ENCODE measurements at places on chromosomes 4 and X.

- DNase-seq: no peak
Observed at GRCh38 chr4:117001077-117001476, 84.3 kb downstream of the TRAM1L1 start.

DNA sequence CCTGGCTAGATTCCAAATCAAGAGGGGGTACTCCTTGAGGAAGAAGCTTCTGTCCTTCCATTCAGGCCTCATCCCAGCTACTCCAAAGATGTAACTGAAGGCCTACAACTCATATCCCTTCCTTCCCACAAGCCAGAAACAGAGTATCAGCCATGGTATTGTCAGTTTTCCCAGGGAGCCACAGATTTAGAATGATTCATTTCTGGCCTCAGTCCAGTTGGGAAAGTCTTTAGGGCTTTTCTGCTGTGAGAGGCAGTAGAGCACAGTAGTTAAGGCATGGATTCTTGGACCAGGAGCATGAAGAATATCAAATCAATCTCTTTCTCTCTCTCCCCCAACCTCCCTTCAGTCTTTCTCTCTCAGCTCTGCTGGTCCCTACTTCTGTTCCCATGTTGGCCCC is 505.0 kb downstream of the BCOR start:
- DNase-seq: no peak

DNA sequence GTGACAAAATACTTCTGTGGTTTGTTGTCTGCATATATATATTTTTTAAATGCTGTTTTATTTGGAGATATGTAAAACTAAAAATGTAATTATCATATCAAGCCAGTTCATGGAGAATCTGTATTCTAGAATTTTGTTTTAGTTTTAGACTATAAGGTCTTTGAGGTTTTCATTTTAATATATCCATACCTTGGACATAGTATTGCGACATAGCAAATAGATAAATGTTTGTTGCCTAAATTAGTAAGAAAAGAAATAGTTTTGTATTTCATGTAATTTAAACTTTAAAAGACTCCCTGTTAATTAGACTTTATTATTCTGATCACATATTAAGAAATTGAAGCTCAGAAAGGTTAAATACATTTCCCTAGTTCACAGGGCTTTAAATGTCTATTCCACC is 472.9 kb downstream of the GBA3 start:
- no peak for DNase-seq

- no peak for DNase-seq
Observed at GRCh38 chr4:128512161-128512560, 224.5 kb upstream of the PGRMC2 start.

GRCh38 chr4:173793937-173794510 is 264.0 kb upstream of the HAND2 start:
- no peak for DNase-seq
